Stimulated activated CD8-positive, alpha-beta memory T cell treated with anti-CD3 and anti-CD28 coated beads, Interleukin-2, amount 100 ng/mL, for 48 hours (primary cell): ENCODE measurements at places on chromosomes 3 and 15.

GRCh38 chr3:139564294-139564861, 24.8 kb upstream of the RBP1 start:
- DNase-seq = no peak

DNA sequence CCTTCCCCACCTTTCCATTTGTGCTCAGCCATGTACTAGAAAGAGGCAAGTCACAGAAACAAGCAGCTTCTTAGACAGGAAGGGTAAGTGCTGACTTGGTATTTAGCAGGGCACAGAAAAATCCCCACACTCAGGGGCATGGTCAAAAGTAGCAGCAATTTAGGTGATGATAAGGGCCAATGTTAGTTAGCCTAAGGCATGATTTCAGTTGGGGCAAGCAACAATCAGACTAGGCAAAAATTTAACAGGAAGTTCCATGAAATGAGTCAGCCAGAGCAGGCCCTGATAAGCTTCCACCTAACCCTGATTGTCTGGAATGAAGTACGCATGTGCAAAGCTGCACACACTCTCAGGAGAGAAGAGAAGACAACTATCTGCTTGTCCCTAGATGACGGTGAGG, 423.4 kb upstream of the UBE2E2 start:
- no peak for DNase-seq

DNA sequence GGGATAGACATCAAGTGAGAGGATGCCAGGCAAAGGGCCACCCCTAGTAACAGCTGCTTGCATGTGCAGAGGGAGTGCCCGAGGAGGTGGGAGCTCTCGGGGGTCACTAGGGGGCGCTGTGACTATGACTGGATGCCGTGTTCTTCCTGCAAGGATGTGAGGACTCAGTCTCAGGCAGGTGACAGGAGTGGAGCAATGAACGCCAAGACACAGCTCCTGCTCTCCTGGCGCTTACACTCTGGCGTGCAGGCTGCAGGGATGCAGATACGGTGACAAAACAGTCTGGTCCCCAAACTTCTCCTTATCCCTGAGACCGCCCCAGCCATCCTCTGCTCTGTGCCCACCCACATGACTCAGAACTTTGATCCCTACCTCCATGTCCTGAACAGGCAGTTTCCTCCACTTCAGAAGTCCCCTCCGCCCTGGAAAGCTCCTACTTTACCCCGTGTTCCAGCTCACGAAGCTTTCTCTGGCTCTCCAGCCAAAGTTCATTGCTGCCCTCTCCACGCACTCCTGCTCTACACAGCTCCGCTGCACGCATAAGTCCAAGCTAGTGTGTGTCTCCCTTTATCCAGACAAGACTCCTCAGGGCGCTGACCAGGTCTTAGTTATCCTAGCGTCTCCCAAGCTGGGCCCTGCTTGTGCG, 14.7 kb downstream of the RHOV start:
- peak; percentile 76 for DNase-seq

GRCh38 chr3:138947495-138948121, 591 bp downstream of the FOXL2NB start:
- DNase-seq = no peak

- DNase-seq = no peak
Measured at GRCh38 chr3:9760779-9761505, 8.8 kb downstream of the CAMK1 start.

DNA sequence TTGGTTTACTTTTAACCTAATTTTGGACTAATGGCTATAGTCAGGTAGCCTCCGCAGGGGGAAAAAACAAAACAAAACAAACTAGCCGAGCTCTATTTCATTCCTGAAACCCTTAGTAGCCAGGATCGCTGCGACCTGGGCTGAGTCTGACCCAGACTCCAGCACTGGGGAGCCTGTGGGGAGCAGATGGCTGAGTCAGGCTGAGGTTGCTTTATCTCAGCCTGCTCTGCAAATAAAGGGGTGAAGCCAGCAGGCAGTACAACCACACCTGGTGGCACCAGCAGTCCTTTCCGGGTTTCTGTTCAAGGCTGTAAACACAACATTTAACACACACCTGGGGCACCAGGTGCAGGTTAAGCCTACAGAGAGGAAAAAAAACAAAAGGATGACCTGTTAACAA, 27.3 kb downstream of the ABHD2 start:
- no peak for DNase-seq

DNA sequence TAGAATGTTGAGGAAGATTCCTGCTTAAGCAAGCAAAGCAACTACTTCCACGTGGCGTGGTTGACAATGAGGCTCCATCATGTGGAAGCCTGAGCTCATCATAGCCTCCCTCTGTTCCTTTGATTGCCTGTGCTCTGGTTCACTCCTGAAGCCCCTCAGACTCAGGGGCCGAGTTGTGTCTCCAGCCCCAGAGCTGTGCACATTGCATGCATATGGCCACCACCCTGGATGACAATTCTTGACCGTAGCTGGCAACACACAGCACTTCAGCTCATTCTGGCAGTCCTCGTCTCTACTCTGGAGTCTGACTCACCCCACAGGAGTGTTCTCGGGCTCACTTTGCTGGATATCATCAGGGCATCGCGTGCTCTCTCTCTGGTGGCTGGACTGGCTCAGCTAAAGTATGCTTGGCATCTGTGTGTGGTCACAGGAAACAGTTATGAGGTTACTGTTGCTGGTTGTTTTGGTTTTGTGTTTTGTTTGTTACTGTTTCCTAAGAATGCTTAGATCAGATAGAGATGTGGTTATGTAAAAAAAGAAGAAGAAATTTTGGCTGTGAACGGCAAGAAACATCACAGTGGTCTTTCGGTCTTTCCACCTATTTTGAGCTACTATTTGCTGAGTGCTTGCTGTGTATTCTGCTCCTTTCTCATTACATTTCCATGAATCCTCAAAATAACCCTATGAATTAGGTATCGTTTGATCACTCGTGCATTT, 41.6 kb upstream of the MRPS22 start:
- DNase-seq = no peak

DNA sequence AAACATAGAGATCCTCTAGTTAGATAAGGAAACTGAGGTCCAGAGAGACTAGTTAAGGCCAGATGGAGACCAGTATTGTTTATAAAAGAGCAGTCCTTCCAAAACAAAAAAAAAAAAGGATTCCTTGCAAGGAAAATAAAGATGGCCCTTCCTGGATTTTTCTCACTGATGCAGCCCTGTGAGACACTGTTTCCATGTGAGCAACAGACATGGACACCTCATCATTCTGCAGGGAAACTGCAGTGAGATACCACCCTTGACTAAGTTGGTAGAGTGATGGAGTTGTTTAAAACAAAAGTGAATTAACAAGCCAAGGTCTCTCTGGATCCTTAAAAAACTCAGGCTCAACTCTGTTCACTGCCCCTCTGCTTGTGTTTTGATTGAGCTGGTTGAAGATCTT, 65.6 kb upstream of the MYZAP start:
- DNase-seq = no peak
